ENCODE measurements at places on chromosomes 3 and 15.

DNA sequence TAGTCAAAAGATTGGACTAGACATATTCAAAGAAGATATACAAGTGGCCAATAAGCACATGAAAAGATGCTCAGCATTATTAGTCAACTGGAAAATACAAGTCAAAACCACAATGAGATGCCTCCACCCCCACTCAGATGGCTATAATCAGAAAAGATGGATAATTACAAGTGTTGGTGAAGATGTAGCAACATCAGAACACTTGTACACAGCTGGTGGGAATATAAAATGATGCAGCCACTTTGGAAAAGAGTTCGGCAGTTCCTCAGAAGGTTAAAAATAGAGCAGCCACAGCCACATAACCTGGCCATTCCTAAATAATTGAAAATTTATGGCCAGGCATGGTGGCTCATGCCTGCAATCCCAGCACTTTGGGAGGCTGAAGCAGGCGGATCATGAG is 38.4 kb downstream of the HEG1 start:
- DNase-seq: no peak

DNA sequence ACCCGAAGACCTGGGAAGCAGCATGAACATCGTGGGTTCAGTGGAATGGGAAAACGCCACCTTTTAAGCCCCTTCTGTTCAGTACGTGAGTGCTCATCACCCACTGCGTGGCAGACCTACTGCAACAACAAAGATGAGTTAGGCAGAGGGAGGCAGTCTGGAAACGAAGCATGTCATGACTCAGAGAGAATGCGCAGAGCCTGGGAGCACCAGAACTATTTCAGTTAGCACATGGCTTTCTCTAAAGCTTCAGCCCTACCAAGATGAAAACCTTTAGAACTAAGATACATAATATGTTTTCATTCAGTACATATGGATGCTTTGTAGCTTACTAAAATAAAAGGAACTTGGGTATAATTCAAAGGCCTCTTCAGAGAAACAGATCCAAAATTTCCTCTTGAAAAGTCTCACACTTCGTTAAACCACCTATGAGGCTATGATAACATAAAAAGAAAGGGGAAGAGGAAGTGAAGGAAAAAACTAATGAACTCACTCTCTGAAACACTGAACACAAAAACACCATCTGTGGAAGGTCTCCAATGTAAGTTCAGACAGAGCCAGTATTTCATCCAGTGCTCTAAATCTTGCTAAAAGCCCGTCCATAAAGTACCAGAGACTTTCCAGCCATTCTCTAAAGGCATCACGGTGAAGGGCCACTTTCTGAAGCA is 140.1 kb downstream of the OCA2 start:
- no peak for DNase-seq

DNA sequence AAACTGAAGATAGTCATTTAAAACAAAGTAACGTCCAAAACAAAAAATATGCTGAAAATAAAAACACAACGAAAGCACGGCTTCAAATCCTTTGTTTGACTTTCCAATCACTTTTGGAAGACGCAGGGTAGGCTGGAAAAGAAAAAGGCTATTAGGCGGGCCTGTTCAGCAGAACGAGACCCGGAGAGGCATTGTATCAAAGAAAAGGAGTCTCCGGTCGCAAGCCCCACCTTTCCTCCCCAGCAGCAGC is 691 bp downstream of the SENP7 start:
- DNase-seq: no peak

GRCh38 chr3:143083781-143084180 is 35.8 kb upstream of the CHST2 start:
- no peak for DNase-seq

Measured in lower leg skin (tissue), 4 donors.